ENCODE measurements at places on chromosomes 2 and 18.

- no peak for DNase-seq
Observed at GRCh38 chr2:41716497-41716896, 331.3 kb upstream of the PKDCC start.

- no peak for DNase-seq
Observed at GRCh38 chr2:222669353-222669752, 2.1 kb upstream of the MOGAT1 start.

GRCh38 chr2:32877587-32878510 is 68.9 kb upstream of the LTBP1 start:
- DNase-seq, result no peak

GRCh38 chr2:110714452-110715224 is 17.7 kb upstream of the ACOXL start:
- DNase-seq, result no peak

Measured in activated T-cell treated with anti-CD3 and anti-CD28 coated beads for 4 hours (primary cell).